NCI-H345 (cell line): ENCODE measurements at places on chromosomes 1 and 21.
A peak's percentile ranks its signal among the peaks of the same experiment; 100 is the strongest.

- DNase-seq: peak; percentile 23
Measured at GRCh38 chr1:179228783-179229213, 679 bp downstream of the ABL2 start.

- DNase-seq: no peak
Measured at GRCh38 chr1:230735447-230735846, 11.7 kb upstream of the CAPN9 start.

- no peak for DNase-seq
Measured at GRCh38 chr1:175073633-175074032, 6.0 kb downstream of the TNN start.

GRCh38 chr1:38291906-38292521, 245.4 kb upstream of the POU3F1 start:
- no peak for DNase-seq

GRCh38 chr1:35298464-35298863, 30.0 kb downstream of the ZMYM4 start:
- DNase-seq: peak; percentile 19

- no peak for DNase-seq
Measured at GRCh38 chr1:1627829-1628753, 3.9 kb upstream of the MMP23B start.
